T-helper 1 cell (primary cell): ENCODE measurements at places on chromosomes 6 and 20.

DNA sequence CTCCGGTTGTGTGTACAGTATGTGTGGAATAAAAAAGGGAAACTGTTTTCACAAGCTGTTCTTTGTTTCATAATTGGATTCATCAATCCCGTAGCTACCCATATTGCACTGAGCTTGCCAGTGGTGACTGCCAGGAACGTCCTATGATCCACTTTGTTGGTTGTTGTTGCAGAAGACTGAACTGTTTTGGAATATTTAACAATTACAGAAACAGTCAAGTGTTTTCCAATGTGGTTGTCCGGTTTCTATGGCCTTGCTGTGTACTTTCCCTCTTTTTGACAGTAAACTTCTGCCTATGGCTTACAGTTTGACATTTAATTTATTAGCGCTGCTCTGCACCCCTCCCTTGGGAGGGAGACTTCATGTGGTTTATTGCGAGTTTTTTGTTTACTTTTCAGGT, 141.2 kb downstream of the DTNBP1 start:
- no peak for DNase-seq

- no peak for DNase-seq
Measured at GRCh38 chr20:35568645-35569044, 26.8 kb downstream of the ERGIC3 start.

DNA sequence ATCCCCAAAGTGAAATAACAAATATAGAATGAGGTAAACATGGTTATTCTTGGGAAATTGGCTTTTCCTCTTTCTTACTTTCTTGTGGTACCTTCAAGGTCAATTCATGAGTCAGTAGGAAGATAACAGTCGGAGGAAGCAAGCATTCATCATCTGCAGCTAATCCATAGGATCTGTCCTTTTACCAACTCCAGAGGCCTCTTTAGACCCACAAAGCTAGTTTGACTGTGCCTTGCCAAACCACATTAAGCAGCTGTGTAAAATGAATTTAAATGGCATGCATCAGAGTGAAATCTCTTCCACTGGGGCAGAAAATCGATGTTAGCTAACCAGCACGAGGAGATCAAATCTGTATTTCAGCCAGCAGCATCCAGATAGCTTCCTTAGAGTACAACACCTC, 171.3 kb downstream of the TMEM242 start:
- DNase-seq, result no peak

GRCh38 chr6:136764517-136764993, 27.7 kb downstream of the MAP3K5 start:
- no peak for DNase-seq

DNA sequence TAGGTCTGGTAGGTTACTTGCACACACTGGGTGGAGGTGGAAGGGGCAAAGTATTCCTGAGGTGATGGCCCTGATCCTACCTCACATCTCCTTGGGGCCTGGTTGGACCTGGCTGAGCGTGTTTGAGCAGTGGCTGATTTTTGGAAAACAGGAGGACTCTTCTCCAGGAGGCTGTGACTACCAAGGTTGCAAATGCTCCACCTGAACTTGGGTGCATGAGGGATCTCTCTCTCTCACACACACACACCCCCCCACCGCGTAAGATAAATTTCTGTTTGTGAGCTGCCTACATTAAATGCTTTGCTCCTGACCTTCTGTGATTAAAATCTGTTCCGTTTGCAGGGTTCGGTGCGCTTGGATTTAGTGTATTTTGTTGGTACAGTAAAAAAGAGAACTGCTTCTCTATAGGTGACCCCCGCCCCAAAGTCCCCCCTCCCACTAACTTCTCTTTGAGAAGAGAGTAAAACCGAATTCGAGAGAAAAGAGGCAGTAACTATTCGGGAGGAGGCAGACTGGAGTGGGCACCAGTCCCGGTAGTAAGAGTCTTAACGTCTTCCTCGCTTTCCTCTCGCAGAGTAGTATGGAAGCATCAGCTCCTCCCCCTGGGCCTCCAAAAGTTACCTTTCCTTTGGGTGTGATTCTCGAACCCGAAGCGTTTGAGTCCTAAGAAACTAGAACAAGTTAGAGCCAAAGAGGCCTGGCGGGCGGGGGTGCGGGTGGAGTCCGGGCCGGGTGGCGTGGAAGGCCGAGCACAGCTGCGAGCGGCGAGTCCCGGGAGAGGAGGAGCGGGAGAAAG, 585 bp upstream of the DSE start:
- no peak for DNase-seq

DNA sequence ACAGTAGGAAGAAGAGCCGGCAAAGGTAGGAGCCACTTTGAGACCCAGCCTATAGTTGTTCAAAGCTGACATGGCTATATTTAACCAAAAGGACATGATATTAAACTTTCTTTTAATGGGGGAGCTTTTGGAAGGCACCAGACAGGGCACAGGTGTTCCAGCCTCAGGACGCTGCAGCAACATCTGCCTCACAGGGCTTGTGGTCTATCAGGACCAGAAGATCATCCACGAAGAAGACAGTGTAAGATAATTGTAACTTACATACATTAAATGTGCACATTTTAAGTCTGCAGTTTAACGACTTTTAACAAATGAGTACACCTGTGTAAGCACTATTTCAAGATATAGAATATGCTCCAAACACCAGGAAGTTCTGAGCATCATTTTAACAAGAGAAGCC, 168.2 kb upstream of the PMEPA1 start:
- no peak for DNase-seq

DNA sequence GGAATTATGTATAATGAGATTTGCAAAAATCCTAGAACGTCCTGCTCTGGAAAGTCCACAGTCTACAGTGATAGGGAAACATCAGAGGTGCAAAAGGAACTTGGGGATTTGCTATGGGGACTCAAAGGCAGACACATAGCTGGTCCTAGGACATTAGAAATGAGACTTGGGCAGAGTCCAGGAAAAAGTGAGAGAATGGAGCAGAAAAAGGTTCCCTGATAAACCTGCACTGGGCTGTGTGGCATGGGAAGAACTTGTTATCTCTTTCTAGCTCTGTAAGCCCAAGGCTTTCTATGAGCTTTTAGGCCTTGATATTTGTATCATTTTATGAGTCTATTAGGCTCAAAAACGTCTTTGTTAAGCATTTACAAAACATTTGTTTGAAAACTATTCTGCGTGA, 15.2 kb downstream of the PRND start:
- no peak for DNase-seq

GRCh38 chr6:140276719-140277118, 902.3 kb upstream of the CITED2 start:
- DNase-seq, result no peak

DNA sequence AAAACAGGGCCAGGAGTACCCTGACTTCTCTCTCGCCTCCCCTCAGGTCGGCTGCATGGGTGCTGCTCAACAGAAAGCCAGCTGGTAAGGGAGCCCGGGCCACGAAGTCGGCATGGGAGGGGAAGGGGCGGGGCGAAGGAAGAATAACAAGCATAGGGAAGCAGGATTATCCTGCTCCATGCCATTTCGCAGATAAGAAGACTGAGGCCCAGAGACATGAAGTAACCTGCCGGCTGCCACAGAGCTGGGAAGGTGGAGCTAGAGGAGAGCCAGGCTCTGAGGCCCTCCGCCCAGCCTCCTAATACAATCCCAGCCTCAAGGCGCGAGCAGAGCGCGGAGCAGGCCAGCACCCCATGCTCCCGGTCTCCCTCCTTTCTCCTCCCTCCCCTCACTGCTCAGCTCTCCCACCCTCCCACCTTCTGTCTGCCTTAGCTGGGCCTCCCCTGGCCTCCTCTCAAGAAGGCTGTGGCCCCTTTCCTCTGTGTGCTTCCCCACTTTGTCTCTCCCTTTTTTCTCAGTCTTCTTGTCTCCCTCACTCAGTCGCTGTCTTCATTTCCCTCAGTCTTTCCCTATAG, 13.2 kb upstream of the HMGA1 start:
- DNase-seq, result no peak

GRCh38 chr20:37362821-37363220, 16.9 kb downstream of the SRC start:
- no peak for DNase-seq

- DNase-seq, result no peak
Measured at GRCh38 chr6:20433929-20434328, 32.2 kb downstream of the E2F3 start.
